ENCODE measurements at places on chromosomes 11 and 22.

DNA sequence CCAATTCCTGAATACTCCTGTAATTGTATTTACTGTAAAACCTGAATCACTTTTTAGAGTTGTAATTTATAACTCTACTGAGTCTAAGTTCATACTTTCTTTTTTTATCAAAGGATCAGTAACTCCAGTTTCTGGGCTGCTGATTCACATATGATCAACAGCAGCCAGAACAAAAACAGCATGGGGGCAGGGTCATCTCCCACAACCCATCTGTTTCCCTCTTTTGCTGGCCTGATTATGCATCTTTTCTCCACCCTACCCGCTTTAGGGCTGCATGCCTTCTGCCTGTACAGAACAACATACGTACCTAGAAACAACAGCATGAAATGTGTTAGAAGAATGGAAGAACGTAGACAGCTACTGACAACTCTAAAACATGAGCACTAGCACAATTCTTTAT lies 76.0 kb downstream of the MRTFA start:
- no peak for DNase-seq
- H3K36me3 ChIP-seq, result no peaks in the 10 kb centered on the region
- H3K4me1 ChIP-seq, result 0 out of 2 replicates have a peak, but pooled peaks cover 7% of the 10 kb centered on the region
- no peak overlapping the region for H3K4me3 ChIP-seq

GRCh38 chr22:33975841-33976240 lies 55.6 kb upstream of the LARGE1 start:
- H3K27ac ChIP-seq, result no peak overlapping the region
- DNase-seq, result no peak
- no peak overlapping the region for H3K4me3 ChIP-seq
- H3K36me3 ChIP-seq, result no peaks in the 10 kb centered on the region
- no peaks in the 10 kb centered on the region for H3K4me1 ChIP-seq

- no peaks in the 10 kb centered on the region for H3K36me3 ChIP-seq
- H3K27ac ChIP-seq, result no peak overlapping the region
- DNase-seq, result no peak
- no peaks in the 10 kb centered on the region for H3K27me3 ChIP-seq
Measured at GRCh38 chr22:23984430-23984829, 4.5 kb downstream of the GSTT2 start.

DNA sequence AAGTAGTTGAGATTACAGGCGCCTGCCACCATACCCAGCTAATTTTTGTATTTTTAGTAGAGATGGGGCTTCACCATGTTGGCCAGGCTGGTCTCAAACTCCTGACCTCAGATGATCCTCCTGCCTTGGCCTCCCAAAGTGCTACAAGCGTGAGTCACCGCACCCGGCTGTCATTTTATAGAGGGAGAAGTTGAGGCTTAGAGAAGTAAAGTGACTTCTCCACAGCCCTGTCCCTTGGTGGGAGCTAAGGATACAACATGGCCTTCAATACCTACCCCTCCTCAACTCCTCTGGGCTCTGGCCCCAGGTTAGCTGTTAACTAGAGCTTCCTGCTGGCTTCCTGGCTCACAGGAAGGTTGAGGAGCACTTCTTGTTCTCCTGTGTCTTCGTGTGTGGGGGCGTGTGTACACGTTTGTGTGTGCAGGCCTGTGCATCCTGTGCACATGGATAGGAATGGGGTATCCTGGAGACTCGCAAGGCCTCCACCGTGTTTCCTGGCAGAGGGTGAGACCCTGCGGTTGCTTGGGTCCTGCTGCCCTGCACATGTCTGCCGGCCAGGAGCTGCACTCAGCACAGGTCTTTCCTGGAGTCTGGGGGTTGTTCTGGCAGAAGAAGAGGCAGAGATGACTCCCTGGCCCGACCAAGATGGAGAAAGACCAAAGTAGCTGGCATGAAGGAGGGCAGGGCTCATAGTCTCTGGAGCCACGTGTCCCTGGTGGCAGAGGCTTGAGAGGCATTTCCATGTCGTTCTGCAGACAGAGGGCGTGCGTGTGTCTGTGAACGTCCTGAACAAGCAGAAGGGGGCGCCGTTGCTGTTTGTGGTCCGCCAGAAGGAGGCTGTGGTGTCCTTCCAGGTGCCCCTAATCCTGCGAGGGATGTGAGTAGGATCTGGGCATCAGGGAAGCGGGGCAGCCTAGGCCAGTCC lies 2.4 kb downstream of the SIDT2 start:
- DNase-seq, result peak; percentile 49
- no peaks in the 10 kb centered on the region for H3K27me3 ChIP-seq
- peaks cover 46% of the 10 kb centered on the region for H3K4me1 ChIP-seq

DNA sequence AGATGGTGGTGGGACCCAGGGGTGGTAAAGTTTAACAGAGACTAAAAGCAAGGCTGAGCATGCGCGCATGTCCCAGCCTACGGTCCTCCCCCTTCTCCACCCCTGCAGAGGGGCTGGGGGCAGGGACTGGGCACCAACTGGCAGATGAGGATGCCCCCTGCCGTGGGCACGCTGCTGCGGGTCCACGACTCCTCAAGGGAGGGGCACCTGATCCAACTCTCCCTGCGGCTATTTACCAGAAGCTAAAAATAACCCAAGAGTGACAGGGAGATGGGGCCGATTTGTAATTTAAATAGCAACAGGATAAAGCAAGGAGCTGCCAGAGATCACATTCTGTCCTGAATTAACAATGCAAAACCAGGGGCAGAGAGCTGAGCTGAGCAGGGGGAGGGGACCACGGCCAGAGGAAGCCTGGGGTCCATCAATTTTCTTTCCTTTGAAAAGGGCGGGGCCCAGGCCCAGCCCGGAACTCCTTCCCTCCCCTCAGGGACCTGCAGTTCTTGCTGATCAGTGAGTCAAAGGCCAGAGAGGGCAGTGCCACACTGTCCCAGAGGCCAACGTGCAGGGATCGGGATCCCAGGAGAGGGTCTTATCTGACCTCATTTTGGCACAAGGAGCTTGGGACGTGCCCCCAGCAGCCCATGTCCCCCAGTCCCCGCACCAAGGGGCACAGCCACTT lies 8.1 kb upstream of the DGKZ start:
- H3K4me3 ChIP-seq, result peak overlapping the region; percentile 50
- peak; percentile 21 for DNase-seq
- no peaks in the 10 kb centered on the region for H3K36me3 ChIP-seq
- no peak overlapping the region for H3K27ac ChIP-seq
- no peaks in the 10 kb centered on the region for H3K27me3 ChIP-seq

DNA sequence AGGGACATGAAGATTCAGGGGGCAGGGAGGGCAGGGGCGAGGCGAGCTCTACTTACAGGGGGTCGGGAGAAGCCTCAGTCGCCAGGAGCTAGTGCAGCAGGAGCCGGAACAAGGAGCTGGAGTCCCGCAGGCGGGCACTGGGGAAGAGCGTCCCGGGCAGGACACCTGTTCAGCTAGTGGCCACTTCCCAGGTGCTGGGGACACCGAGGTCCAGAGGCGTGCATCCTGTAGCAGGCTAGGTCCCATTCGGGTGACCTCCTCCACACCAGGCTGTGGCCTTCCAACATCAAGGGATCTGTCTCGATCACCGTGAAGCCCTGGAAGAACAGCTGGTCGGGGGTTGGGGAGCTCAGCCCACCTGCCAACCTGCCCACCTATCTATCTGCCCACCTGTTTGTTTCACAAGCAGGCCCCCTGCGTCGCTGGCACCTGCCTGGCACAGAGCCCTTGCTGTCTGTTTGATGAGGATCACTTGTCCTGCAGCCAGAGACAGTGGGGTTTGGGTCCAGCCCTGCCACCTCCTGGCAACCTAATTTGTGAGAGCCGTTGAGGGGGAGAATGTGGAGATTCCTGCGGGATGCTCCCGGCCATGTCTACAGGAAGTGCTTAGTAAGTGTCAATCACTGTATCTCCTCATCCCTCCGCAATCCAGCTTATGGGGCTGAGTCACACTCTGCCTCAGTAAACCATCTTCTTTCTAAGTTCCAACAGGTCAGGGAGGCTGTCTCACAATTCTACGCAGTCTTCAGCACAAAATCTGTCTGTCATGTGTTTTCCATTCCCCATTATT lies 940.9 kb downstream of the BRD1 start:
- DNase-seq, result no peak
- H3K4me3 ChIP-seq, result no peak overlapping the region
- no peak overlapping the region for H3K27ac ChIP-seq
- H3K36me3 ChIP-seq, result no peaks in the 10 kb centered on the region
- no peaks in the 10 kb centered on the region for H3K4me1 ChIP-seq

- H3K27me3 ChIP-seq, result peaks cover 28% of the 10 kb centered on the region
- H3K4me1 ChIP-seq, result no peaks in the 10 kb centered on the region
- H3K36me3 ChIP-seq, result no peaks in the 10 kb centered on the region
- DNase-seq, result no peak
- no peak overlapping the region for H3K27ac ChIP-seq
Measured at GRCh38 chr11:127071606-127072005, 71.0 kb upstream of the KIRREL3 start.

DNA sequence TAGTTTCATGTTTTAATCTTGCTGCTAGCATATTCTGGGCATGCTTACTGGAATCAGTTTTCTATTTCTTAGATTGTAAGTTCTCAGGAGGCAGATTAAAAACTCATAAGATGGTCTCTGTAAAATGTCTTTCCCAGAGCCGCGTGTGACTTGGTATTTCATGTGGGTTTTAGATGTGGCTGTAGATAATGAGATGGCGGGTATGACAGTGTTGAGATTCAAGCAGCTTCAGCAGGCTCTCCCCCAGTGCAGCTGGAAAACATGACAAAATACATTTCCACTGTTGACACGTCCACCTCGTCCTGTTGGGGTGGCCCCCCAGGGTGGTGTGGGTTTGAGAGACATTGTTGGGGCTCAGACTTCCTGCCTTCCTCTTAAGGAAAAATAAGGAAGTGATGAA lies 106.8 kb downstream of the KIRREL3 start:
- no peak overlapping the region for H3K27ac ChIP-seq
- H3K36me3 ChIP-seq, result no peaks in the 10 kb centered on the region
- no peak overlapping the region for H3K4me3 ChIP-seq
- H3K27me3 ChIP-seq, result peaks cover 32% of the 10 kb centered on the region

- H3K27me3 ChIP-seq, result no peaks in the 10 kb centered on the region
- H3K4me3 ChIP-seq, result no peak overlapping the region
- no peak overlapping the region for H3K27ac ChIP-seq
Measured at GRCh38 chr11:68081691-68082090, 39.5 kb downstream of the CHKA start.

DNA sequence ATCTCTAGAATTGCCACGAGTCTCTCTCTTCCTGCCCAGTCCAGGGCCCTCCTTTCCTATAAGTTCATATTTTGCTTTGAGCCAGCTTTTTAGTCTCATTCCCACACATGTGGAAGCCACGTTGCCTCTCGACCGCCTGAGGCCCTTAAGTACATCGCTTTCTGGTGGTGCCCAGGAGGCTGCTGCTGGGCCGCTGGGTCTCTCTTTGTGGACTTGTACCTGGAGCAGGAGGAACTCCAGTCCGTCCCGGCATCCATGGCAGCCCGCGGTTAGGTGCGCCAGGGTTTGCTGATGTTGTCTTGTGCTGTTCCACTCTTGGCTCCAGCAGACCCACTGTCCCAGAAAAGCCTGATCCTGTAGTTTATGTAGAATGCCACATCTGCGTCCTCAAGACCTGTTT lies 41.0 kb downstream of the NAT10 start:
- H3K27ac ChIP-seq, result no peak overlapping the region
- DNase-seq, result no peak
- no peaks in the 10 kb centered on the region for H3K4me1 ChIP-seq
- no peak overlapping the region for H3K4me3 ChIP-seq

DNA sequence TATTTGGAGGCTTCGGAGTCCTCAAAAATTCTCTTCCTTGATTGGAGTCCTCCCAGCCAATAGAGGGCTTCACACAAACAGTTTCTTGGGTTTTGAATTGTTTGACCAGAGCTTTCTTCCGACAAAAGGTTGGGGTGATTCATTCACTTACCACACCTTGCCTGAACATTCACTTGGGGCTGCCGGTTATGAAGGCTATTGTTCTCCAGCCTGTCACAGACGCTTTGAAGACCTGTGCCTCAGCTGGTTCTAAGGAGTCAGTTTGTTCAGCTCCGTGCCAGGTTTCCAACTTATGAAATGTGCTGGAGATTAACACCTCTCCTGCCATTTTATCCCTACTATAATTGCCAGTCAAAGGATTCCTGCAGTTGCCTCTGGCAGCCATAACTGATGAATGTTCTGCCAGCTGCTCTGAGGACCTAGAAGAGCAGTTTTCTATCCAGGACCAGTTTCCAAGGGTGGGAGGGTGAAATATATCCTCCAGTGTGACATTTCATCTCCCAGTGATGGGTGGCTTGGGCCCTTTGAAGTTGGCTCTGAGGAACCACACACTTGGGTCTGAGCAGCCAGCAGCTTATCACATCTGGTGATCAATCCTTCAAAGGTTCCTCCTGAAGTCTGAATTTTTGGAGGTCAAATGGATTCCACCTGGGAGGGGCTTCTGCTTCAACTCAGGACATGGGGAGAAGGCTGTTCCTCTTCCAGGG lies 31.4 kb downstream of the LIMK2 start:
- 0 out of 2 replicates have a peak overlapping the region, but pooled peaks have one; percentile 13 for H3K4me3 ChIP-seq
- H3K4me1 ChIP-seq, result peaks cover 24% of the 10 kb centered on the region
- H3K27ac ChIP-seq, result peak overlapping the region; percentile 45
- no peaks in the 10 kb centered on the region for H3K36me3 ChIP-seq
- peak; percentile 43 for DNase-seq

DNA sequence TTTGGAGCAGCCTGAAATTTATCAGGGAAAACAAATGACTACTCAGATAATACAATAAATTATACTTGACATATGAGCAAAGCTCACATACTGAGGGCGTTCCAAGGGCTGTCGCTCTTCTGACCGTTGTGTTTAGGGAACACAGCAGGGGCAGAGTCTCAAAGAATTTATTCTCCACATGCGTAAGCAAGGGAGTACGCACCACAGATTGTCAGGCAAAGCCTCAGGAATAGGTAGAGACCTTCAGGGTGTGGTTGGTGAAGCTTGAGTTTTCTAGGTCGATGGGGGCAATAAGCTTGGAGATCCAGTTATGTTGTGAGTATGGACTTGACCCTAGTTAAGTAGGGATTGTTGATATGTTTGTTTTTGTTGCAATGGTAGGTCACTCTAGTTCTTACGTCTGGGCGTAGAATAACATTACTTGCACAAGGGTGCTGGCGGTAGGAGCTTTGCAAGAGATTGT lies 830 bp downstream of the ACAT1 start:
- no peaks in the 10 kb centered on the region for H3K27me3 ChIP-seq
- peaks cover 24% of the 10 kb centered on the region for H3K4me1 ChIP-seq
- H3K4me3 ChIP-seq, result peak overlapping the region; percentile 74
- no peaks in the 10 kb centered on the region for H3K36me3 ChIP-seq

DNA sequence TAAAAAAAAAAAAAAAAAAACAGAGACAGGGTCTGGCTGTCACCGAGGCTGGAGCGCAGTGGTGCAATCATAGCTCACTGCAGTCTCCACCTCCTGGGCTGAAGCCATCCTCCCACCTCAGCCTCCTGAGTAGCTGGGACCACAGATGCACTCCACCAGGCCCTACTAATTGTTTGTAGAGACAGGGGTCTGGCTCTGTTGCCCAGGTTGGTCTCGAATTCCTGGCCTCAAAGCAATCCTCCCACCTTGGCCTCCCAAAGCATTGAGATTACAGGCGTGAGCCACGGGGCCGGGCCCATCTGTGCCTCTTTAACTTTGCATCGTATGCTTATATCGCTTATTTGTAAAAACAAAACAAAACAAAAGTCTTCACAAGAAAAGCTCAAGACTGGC lies 3.1 kb downstream of the CPT1A start:
- H3K4me1 ChIP-seq, result peaks cover 34% of the 10 kb centered on the region
- H3K27ac ChIP-seq, result peak overlapping the region; percentile 77
- no peaks in the 10 kb centered on the region for H3K36me3 ChIP-seq
- DNase-seq, result no peak
- H3K4me3 ChIP-seq, result peak overlapping the region; percentile 78
